ENCODE measurements at places on chromosomes 11 and 22.
A peak's percentile ranks its signal among the peaks of the same experiment; 100 is the strongest.

DNA sequence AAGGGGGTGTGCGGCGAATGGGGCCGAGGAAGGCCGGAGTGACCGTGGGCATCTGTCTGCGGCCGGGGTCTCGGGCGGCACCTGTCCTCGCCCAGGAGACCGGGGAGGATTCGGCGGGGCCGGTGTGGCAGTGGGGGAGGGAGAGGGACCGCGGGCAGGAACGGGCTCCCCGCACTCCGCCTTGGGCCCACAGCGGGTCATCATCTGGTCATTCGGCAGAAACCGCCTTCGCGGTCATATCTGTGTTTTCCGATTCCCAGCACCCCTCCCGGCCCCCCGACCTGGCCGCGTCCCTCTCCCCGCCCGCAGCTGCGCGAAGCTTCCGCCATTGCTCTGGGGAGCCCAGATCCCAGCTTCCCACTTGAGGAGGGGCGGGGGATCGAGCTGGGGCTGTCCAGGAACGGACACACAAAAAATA, 824 bp upstream of the CBX6 start:
- DNase-seq, result peak; percentile 69

- DNase-seq, result no peak
Observed at GRCh38 chr11:112983887-112984286, 22.7 kb downstream of the NCAM1 start.

GRCh38 chr11:75480185-75481175, 45.3 kb downstream of the GDPD5 start:
- DNase-seq, result peak; percentile 93

GRCh38 chr11:131305005-131305404, 65.4 kb upstream of the NTM start:
- no peak for DNase-seq

DNA sequence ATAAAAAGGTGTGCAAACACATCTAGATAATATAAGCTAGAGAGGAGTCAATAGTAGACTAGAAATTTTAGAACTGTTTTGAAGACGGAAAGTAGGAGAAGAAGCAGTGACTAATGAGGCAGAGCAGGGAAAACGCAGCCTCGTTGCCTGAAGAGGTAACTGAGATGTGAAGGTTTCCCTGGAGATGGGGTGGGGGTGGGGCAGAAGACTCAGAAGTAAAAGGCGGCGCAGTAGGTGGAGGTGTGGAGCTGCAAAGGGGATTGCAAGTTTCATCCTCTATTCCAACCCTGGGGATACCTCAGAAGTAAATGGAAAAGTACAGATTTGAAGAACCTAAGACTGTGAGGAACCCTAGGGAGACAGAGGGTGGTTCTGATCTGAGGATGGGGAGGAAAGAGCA, 109.5 kb downstream of the TMPRSS5 start:
- DNase-seq, result no peak

- no peak for DNase-seq
Observed at GRCh38 chr11:23569547-23569946, 709.3 kb upstream of the CCDC179 start.

DNA sequence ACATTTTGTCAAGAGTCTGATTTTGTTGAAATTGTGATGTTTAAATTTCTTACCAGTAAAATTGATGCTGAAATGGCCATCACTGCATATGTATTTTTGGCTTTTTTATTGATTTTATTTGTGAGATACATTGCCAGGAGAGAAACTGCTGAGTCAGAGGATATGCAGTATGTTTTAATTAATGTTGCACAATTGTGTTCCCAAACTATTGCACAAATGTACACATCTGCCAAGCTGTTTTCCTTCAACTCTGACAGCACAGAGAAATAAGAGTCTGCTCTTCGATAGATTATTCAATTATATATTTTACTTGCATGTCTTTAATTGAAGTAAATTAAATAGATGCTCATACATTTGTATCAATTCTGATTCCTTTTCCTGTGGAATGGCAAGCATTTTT, 640.2 kb upstream of the LUZP2 start:
- DNase-seq, result no peak

DNA sequence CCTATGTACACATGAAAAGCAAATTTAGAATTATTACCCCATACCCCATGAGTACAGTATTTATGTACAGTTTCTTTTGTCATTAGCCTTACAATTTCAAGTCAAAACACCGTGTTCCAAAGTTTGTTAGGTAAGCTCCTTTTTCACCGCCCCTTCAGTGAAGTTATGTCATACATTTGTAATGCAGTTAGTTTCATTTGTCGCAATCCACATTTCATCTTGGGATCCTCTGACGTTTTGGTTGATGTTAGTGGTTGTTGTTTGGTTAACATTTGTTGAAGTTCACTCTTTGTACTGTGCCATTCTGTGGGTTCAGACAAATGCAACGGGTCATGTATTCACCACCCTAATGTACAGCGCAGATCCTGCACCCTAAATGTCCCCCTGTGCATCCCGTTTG, 45.2 kb downstream of the ARHGEF12 start:
- no peak for DNase-seq

DNA sequence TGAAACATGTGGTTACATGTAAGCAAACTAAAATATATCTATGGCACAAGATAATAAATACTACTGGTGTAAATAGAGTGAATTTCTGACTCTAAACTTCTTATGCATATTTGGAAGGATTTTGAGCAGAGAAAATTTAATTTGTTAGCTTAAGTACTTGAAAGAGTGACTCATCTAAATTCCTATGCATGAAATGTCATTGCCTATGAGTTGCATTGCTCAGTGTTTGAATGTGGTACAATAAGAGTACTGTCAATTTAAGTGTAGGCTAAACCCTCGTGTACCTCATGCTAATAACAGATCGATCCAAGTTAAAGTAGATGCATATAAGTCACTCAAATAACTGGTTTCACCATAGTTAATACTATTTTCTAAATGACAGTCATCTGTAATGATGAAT, 5.3 kb upstream of the CARD18 start:
- no peak for DNase-seq

GRCh38 chr11:132844956-132845696, 687.2 kb downstream of the OPCML start:
- DNase-seq, result no peak

DNA sequence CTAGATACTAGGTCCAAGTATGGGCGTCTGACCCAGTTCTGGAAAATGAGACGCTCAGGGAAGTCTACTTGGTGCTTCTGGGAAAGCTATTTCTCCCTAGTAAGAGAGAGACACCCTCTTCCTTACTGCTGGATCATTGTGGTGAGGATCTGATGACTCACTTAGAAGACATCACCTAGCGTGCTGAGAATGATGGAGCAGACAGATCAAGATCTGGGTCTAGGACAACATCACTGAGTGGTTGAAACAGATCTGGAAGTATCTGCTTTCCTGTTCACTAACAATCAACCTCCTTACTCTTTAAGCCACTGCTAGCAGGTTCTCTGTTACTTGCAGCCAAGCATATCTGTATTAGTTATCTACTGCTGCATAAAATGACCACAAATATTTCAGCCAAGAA, 38.3 kb upstream of the HMGXB4 start:
- no peak for DNase-seq

DNA sequence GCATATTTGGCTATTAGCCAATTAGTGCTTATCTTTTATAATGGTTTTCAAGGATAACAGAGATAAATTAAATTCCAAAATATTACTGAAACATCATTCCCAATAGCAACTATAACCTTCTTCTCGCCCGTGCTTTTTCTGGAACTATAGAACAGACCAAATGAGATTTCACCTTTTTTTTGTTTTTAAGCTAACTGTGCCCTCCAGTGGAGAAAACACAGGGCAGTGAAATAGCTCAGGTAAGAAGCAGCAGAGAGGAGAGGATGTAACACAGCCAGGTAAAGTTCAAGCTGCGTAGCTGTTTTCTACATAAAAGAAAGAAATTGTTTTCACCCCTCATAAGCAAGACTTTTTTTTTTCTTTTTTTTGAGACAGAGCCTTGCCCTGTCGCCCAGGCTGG, 28.2 kb downstream of the HSD17B12 start:
- DNase-seq, result peak; percentile 11

- no peak for DNase-seq
Observed at GRCh38 chr11:62201376-62201775, 7.1 kb upstream of the SCGB2A1 start.

DNA sequence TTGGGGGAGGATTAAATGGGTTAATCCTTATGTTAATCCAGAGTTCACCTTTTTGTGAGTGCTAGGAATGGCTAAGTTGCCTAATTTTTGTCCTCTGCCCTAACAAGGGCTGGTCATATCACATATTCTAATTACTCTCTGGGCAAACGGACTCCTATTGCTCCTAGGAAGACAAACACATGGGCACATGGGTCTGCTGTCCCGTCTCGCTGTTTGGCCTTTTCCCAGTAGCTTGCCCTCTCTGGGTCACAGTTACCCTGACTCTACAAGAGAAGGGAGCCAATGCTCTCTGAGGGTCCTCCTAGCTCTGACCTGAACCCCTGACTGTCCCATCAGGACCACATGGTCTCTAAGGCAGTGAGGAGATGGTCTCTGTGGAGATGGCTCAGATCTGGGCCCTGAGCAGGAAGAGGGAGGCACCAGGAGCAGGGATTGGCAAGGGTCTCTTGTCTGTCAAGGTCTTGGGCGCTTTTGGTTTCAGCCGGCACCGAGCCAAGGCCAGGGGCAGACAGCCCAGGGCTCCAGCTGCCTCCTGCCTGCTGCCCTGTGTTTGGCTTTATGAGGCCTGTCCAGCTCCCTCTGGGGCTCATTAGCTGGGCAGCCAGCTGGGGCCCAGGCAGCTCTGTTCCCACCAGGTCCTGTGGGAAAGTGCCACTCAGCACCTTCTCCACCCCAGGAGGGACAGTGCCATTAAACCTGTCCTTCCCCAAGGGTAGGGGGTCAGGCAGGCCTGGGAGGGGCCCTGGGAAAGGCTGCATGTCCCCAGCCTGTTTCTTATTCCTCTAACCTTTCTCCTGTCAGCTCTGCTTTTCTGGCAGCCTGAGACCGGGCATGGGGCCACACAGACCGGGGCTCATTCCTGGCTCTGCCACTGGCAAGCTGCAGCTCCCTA, 559.9 kb downstream of the MN1 start:
- DNase-seq, result no peak

DNA sequence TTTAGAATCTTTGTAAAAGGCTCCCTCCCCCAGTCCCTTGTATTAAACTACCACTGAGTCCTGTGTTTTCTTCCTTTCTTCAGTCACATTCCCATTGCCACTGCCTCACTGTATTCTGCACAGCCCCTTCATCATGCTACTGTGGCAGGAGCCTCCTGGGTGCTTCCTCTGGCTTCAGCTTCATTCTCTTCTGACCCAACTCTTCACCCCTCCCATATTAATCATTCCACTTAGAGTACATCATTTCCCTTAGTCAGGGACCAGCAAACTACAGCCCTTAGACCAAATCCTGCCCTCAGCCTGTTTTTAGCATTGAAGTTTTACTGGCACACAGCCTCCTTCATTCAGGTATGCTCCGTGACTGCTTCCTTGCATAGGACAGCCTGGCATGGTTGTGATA, 127.7 kb upstream of the MTNR1B start:
- no peak for DNase-seq

DNA sequence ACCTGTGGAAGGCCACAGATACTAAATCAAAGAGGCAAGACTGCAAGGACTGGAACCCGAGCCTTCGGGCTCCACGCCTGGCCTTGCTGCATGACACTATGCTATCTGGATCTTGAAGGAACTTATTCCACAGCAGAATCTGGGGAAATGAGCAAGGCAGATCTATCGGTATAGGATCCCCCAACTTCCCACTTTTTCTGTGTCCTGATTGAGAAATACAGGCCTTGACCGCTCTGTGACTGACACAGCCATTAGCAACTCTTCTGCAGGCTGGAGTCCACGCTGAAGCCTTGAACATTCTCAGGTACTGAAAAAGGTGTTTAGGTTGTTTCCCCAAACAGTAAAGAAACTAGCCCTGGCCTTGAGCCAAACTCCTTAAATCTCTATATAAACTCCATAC, 241.2 kb upstream of the NARS2 start:
- no peak for DNase-seq

DNA sequence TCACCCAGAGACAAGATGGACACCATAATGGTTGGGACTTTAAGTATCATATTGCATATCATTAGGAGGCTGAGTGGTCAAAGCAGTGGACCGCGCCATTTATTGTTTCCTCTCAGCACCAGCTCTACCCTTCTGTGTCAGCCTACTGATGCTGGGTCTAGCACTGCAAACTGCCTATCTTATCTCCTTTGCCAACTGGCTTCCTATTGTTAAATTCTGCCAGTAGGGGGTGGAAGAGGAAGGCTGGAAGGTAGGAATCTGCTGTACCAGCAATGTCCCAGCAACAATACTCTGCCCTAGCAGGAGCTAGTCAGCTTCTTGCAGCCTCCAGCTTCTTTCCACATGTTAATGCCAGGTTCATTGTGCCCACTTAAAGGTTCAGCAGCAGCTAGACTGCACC, 367.1 kb upstream of the PDGFD start:
- DNase-seq, result peak; percentile 42

DNA sequence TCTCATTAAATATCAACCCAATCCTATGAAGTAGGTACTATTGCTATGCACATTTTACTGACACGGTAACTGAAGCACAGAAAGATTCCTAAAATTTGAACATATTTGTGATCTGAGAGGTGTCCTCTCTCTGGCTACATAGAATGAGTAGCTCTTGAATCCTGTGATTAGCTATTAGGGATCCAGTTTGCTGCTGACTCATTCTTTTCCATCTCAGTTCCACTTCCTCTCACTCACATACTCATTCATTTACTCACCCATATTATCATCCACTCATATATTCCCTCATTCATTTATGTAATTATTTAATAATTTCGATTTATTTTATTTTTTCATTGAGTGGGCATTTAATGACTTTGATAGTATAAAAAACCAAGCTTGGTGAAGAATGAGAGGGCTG, 42.7 kb downstream of the OR5B17 start:
- DNase-seq, result no peak

DNA sequence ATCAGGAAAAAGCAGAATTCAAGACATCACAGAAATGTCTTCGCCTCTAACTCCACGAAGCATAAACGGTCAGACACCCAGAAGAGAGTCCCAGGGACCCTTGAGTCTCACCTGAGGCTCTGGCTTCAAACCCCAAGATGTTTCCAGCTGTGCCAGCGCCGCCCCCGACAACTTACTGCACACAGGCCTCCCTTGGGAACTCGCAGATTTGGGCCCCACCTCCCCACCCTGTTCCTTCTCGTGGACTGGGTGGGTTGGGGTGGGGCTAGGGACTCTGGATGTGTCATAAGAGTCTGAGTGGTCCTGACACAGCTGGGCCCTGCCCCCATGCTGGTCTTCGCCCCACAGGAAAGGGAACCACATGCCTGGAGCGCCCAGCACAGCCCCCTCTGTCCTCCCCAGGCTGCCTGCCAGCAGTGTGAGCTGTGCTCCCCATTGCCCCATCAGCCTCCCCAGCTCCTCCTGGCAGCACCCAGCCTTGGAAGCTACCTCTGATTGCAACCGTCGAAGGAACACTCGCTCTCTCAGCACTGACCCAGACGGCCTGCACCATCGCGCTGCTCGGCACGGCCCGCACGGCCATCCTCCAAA, 147.5 kb downstream of the CRYBB2 start:
- no peak for DNase-seq

DNA sequence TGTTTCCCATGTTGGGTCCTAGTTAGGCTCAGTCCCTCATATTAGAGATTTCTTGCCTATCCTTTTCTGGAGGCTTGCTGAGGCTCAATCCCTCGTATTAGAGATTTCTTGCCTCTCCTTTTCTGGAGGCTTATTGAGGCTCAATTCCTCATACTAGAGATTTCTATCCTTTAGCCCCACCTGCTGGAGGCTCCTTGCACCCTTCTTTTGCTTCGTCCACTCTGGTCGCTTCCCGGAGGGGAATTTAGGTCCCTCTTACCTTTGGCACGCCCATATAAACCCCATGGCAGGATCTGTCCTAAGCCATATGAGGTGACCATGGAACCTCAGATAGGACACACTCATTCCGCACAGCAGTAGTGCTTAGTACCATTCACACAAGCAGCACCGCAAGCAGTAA, 15.9 kb downstream of the CYP2D6 start:
- peak; percentile 53 for DNase-seq

All from erythroblast (primary cell).